ENCODE measurements at places on chromosomes 7 and 10.

- DNase-seq = no peak
Observed at GRCh38 chr7:54076616-54077015, 465.6 kb upstream of the VSTM2A start.

DNA sequence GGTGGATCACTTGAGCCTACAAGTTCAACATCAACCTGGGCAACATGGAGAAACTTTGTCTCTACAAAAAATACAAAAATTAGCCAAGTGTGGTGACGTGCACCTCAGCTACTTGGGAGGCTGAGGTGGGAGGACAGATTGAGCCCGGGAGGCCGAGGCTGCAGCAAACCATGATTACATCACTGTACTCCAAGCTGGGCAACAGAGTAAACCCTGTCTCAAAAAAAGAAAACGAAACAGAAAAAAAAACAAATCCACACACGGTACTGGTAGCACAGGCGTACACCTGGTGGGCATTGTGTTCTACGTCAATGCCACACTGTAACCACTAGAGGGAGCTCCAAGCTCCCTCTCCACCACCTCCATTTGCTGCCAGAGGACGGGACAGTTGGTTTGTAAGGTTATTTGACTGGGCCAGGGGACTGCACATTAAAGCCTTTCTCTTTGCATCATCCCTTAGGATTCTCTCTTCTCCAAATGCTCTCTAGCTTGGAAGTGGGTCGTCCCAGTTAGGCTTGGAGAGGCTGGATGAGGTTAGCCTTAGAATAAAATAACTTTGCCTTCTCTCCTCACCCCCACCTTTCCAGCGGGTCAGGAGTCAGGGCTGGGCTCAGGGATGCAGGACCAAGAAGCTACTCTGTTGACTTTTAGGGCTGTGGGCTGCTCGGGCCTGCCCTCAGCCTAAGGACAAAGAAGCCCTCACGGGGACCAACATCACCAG is 130.8 kb downstream of the SORBS1 start:
- peak; percentile 5 for DNase-seq

DNA sequence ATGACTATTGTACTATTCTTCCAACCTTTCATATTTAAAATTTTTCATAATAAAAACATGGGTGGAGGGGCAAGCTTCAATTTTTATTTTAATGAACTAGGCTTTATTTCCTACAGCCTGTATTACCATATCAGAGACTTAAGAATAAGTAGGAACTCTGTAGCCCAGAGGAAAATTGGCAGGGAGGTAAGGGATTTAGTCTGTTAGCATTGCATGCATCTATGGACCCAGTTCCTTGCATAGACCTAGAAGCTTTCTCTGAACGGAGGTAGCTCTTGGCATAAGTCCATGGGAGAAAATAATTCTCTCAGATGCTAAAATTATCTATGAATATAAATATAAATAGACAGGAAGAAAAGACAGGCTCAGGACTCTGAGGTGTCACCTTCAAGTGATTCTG is 31.4 kb upstream of the CCDC6 start:
- no peak for DNase-seq

DNA sequence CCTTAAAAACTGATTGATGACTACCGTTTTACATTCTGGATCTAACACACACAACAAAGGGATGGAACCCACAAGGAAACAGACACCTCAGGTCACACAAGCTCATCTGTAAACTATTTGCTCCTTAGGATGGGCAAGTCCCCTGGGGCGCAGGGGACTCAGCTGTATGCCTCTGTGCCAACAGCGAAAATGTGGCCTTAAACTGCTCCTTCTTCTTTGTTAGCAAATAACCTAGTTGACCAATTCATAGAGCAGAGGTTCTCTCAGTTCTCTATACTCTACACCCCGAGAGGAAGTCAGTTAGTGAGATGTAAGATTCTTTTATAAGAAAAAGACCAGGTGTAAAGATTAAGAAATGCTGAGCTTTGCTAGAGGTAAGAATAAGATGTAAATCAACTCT is 181.9 kb upstream of the PRSS58 start:
- no peak for DNase-seq

GRCh38 chr10:6204063-6204340 is 1.3 kb downstream of the PFKFB3 start:
- DNase-seq = peak; percentile 13

DNA sequence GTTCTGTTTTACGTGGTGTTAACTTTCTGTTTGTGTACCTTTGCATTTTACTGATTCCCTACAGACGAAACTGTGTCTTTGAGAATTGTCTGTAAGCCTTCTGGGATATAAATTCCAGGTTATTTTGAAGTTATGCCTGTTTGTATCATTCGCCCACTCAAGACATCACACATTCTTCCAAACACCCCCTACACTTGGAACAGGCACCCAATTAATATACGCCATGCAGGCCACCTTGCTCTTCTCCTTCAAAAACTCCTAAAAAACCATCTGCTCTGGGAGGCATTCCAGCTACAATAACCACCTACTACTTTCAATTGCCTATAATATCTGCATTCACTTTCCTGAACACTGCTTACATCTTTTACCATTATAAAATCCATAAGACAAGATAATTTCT is 453.3 kb downstream of the DGKB start:
- no peak for DNase-seq

DNA sequence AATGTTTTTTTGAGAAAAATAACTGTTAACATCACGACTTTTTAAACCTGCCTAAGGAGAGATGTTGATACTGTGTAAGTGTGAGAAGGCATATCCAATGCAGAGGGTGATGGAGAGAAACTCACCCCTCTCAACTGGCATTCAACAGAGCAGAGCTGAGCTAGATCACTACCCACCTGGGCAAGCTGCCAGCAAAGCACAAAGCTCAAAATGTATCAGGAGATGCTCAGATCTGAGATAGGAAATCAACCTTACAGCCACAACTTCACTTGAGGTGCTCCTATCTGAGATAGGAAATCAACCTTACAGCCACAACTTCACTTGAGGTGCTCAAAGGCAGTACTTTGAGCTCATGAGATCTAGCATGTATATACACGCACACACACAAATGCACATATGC is 151.5 kb upstream of the PDE1C start:
- DNase-seq = no peak

GRCh38 chr10:11913079-11913641 is 90.0 kb downstream of the PROSER2 start:
- DNase-seq = no peak

DNA sequence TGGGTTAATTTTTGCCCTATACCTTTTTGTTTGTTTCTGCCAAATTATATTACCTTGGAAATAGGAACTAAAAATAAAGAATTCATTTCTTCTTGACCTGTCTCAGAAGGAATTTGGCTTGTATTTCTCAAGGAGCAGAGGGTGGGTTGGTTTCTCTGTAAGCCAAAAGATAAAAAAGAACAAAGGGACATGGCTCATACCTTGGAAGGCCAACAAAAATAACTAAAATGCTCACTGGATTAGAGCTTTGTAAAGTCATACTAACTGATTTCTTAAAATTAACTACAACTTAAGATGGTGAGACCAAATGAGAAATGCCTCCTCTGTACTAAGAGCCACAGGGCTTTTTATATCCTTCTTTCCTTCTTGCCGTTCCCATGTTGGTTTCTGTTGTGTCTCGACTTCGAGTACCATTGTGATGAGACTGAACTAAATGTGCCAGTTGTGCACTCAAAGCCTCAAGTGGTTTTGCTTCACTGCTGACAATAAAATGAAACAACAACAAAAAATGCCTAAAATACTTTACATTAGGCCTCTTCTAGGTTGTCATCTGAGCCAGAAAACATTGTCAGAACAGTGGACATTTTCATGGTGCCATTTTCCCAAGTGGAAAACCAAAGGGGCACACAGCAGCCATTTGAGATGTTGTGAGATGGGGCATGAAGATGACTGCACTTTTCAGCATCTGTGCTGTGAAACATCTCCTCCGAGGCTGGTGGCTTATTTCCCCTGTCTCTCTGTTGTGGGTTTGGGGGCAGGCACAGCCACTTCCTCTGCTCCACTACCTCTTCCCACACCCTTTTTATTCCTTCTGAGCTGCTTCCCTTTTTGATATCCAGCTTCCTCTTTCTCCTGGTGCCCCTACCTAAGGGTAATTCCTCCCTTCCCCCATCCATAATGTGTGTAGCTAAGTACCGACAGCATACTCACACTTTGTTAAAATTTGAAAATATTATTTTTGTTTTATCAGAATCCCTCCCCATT is 51.8 kb upstream of the AGR3 start:
- no peak for DNase-seq

- DNase-seq = no peak
Observed at GRCh38 chr7:38280707-38281106, 7.3 kb upstream of the TARP start.

DNA sequence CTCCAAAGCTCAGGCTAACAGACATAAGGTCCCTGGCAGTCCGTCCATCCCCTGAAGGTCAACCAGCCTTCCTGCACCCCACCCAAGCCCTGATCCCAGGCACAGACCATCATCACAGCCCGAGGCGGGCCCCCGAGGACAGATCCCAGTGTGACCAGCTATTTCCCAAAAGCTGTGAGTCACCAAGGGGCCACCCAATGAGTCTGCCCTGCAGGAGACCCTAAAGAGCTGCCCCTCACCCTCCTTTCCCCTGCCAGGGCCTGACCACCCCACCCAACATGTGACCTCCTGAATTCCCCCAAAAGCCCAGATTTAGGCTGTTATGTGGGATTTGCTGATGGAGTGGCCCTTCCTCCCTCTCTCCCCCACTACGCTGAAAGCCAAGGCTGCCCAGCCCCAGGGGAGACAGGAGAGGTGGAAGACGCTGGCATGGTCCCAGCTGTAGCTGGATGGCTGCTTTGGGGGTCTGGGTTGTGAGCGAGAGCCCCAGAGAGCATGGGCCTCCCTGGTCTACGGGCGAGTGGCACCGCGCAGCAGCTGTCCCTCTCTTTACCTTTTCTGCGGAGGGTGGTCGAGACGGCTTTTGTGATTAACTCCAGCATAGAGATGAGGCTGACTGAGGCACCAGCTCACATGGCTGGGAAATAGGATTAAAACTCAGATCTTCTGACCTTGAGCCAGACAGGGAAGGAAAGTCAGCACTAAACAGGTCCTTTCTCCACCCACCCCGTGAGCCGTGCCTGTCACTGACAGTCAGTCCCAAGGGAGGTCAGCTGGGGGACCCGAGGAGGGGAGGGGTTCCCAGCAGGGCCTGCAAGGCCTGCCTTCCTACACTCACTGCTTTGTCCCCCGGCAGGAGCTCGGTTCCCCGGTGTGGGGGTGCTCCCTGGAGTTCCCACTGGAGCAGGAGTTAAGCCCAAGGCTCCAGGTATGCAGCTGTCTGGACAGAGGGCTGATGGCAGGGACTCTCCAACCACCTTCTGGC is 16.7 kb downstream of the ELN start:
- no peak for DNase-seq

- DNase-seq = peak; percentile 84
Observed at GRCh38 chr10:86971232-86971991, 3.1 kb downstream of the ADIRF start.

DNA sequence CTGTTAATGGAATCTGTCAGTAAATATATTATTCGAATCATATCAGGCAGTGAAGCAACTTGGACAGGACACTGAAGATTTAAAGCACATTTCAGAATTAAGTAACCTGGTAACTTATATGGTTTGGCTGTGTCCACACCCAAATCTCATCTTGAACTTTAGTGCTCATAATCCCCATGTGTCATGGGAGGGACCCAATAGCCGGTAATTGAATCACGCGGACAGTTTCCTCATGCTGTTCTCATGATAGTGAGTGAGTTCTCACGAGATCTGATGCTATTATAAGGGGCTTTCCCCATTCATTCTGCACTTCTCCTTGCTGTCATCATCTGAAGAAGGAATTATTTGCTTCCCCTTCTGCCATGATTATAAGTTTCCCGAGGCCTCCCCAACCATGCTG is 83.2 kb upstream of the COL1A2 start:
- DNase-seq = no peak

DNA sequence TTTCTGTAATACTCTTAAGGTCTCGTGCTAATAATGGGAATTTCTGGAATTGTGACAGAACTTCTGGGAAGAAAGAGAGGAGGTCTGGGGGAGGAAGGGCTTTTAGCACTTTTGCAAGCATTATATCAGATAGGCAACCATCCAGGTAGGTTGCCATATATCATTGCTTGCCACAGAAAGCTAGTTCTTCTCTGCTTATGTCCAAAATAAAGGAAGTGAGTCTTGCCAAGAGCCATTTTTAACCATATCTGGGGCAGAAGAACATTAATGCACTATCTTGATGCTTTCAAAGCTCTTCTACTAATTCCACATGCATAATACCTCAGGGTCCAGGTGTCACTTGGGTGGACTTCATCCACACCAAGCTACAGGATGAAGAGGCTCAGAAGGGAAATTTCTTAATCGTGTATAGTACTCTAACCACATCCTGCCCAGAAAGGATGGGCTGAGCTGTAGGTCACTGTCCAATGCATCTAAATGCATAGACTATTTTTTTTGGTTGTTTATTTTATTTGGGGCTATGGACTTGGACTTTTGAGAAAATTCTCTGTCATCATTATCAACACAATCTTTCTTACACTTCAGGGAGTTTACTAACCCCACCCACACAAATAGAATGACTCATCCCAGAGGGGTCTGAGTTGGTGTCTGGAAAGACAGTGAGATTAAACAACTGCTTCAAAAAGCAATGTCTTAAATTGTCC is 68.9 kb upstream of the ADO start:
- no peak for DNase-seq

DNA sequence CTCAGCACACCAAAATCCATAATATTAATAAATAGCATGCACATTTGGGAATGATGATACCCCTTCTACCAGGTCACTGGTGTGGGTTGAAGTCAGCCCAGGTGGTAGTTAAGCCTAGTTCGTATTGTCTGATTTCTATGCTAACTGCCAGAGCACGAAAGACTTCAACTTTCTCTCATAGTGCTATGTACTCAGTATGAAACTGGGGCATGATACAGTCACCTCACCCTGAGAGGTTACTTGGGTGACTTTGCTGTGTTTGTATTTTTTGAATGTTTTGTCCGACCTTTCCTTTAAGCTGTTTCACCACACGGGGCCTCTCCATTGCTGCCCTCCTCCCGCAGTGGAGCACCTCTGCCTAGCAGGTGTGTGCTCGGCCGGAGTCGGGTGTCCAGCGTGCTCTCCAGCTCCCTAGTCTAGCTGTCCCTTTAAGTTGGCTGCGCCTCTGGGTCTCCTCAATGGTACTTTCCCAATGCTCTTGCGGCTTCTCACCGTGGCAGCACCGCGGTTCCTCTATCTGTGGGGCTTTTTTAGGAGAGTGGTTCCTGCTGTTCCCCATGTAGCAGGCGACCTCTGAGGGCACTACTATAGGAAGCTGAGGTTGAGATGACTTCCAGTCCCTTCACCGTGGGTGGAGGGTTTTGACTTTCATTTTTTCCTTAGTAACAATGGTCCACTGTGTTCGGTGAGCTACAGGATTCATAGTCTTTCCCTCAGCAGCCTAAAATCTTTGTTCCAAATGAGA is 524.0 kb upstream of the PFKP start:
- DNase-seq = no peak

DNA sequence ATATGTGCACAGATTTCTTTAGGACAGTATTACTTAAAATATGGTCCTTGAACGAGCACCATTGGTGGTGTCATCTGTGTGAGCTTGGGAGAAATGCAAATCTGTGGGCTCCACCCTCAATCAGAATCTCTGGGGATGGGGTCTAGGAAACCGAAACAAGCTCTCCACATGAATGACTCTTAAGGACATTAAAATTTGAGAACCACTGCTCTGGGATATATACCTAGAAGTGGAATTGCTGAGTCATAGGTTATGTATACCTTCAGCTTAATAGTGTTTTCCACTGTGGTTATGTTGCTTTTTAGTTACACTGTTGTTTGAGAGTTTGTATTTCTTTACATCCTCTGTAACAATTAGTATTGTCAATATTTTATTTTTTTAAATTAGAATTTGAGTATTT is 24.0 kb downstream of the ZNRF2 start:
- no peak for DNase-seq

- DNase-seq = no peak
Observed at GRCh38 chr10:77405771-77406241, 231.8 kb downstream of the KCNMA1 start.

Data from effector CD8-positive, alpha-beta T cell (primary cell).